ENCODE measurements at places on chromosomes 2 and 18.

DNA sequence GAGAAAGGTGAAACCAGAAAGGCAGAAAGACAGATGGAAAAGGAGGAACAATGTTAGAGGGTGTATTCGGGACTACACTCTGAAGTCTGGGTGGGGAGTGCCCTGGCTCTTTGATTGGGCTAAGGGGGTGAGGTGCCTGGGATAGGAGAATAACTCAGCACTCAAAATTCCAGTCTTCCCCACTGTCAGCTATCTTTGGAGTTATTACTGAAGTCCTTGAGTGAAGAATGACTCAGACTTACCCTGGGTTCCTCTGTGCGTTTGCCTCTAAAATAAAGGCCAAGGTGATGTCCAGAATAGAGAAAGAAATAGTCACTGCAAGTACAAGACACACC, 151.8 kb upstream of the SERPINE2 start:
- DNase-seq, result no peak

DNA sequence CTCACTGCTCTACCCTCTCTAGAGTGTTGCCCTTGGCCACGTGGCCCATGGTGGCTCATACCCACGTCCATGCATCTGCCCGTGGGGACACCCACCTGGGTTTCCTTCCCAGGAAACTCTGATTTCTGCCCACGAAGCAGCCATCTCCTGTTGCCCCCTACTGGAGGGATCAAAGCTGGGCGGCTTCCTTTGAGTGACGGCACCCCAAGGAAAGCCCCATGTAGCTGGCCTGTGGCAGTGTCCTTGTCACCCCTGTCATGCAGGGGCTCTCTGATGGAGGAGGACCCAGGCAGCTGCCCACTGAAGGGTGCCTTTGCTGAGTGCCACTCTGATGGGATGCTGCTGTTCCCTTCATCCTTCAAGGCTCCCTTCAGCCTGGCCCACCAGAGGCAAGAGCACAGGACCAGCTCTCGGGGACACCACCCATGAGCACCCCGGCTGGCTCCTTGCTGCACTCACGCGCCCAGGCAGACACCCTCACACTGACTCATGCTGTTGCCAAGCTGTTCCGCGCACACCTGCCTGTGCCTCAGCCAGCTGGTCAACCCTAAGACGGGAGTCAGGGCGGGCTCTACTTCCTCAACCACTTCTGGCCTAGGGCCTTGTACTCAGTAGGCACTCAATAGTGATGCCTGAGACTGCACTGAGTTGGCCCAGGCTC, 101.1 kb downstream of the CTIF start:
- DNase-seq, result no peak

GRCh38 chr2:11764359-11764758, 17.9 kb downstream of the LPIN1 start:
- no peak for DNase-seq

DNA sequence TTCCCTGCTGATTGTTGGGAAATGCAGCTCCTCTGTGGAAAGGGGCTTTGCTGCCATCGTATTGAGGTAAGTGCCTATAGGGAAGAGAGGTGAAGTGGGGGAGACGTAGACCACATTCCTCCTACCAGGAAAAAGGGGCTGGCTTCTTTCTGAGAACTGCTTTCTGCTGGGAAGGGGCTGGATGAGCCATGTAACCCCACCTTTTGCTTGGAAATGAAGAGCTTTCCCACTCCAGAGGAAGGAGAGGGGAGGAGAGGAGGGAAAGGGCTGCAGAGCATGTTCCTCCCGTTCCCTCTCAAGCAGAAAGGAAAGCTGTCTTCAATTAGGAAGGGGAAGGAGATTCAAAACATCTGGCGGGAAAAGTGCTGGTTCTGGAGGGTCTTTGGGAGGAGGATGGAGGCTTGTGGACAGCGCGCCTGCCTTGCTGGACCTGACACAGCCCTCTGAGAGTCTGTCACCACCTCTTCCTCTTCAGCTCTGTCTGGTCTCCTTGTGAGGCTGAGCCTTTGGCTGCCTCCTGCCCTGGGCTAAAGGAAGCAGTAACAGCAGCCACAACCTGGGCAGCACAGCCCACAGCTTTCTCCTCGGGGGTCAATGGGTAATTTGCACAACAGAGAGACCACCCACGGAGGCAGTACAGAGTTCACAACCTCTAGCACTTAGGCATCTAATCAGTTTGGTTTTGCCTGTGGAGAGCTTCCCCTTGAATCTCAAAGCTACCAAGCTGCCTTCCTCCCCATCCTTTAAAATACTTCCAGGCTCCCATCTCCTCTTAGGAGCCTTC, 410.0 kb upstream of the TNP1 start:
- no peak for DNase-seq

GRCh38 chr2:168751104-168751740, 51.2 kb upstream of the NOSTRIN start:
- DNase-seq, result peak; percentile 20

GRCh38 chr2:236964291-236964690, 121.4 kb upstream of the COPS8 start:
- DNase-seq, result no peak
